RKO (cell line): ENCODE measurements at places on chromosomes 6 and 20.

- no peak for DNase-seq
These were observed 125.7 kb downstream of the ZMYND8 start for GRCh38 chr20:47230811-47231256.

GRCh38 chr6:108211671-108212070 lies 45.8 kb downstream of the NR2E1 start:
- DNase-seq: no peak

- no peak for DNase-seq
These were observed 202.6 kb downstream of the DTNBP1 start for GRCh38 chr6:15460110-15460727.

- no peak for DNase-seq
These were observed 40.8 kb upstream of the BMP5 start for GRCh38 chr6:55916188-55916587.

- DNase-seq: no peak
These were observed 10.9 kb downstream of the ARFGEF2 start for GRCh38 chr20:48932375-48932941.

DNA sequence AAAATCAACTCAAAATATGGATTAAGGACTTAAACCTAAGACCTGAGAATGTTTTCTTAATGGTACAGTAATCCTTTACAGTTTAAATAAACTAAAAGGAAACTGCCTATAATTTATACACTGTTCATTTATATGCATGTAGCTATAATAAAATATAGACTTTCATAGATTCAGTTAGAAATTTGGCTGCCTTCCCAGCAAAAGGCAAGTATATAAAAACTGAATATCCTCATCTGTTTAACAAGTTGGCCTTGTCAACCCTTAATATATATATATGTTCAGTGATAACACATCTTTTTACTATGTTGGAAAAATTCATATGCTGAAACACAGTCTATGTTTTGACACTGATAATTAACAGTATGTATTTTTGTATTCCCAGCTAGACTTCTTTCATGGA lies 123.1 kb downstream of the GRIK2 start:
- no peak for DNase-seq

GRCh38 chr6:72132851-72133250 lies 246.5 kb downstream of the RIMS1 start:
- DNase-seq: no peak

DNA sequence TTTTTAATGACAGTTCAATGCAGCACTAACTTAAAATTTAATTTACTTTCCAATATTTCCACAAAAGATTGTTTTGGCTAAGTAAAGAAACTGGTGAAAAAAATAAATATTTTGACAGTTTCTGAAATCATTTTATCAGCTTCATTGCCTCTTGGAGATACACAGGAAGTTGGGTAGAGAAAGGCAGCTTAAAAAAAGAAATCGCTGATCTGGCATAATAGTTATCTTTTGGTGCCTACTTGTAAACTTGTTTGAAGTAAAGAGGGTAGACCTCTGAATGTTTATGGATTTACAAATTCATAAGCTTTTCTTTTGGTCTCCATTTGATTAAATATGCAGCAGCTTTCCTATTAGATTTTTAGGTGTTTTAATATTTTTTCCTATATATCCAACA lies 103.4 kb downstream of the RTN4IP1 start:
- DNase-seq: no peak

DNA sequence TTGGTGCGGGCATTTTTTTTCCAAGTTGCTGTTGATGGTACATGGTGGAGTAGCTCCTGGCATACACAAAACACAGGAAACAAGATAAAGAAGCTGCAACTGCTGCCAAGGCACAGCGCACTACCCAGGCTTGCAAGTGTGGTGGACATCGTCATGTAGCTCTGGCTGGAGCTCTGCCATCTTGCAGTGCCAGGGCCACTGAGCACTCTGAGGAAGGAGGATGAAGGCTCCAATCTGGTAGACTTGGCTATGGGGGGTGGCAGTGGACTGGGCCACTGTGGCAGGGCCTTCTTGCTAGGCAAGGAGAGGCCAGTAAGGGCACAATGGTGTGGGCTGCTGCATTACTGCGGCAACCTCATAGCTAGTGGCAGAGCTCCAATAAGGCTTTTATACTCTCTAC lies 263.5 kb downstream of the CENPW start:
- DNase-seq: no peak

GRCh38 chr6:72418495-72418894 lies 203.4 kb upstream of the KCNQ5 start:
- no peak for DNase-seq

DNA sequence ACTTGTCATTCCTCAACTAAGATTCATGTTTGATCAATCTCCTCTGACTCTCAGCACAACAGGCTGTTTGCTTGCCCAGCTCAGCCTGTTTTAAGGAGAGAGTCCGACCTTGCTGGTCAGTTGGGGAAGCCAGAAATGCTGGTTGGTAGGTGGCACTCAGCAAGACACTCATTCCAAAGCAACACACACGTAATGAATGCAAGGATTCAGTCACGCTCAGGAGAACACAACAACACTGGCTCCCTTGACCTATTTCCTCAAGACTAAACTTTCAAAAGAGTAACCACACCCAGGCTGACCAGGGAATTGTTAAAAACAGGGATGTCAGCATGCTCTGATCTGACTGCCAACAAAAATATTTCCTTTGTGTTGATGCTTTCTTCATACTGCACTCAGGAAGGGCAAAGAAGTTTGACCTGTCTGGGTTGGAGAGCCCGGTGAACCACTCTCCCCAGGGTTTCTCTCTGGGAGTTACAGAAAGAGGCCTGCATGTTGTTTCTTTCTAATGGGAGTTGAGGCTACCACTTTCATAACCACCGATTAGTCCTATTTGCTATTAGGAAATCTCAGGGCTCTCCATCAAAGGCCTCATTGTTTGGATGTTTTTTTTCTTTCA lies 25.6 kb upstream of the PREP start:
- DNase-seq: no peak

DNA sequence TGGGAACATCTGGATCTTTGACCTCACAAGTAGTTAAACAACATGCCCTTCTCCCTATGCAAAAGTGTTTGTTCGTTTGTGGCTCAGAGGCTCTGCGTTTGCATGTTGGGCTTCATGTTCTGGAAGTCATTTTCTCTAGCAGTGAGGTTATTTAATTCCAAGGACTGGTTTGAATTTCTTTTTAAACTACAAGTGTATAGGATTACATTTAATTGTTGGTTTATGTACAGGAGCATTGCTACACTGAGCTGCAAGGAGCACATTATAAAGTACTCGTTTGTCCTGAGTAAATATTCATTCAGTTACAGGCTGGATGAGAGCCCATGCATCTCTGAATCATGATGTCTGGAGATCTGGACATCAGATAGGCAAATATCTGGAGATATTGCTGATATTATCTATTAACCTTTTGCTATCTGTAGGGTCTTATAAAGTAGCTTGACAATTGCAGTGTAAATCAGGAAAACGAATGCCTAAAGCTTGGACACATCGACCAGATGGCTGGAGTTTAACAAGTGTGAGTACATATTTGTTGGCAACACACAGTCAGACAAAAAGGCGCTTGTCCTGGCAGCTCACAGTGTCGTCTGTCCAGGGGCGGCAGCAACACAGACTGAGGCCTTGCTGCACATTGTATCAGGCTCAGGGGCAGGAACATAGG lies 84.6 kb downstream of the PDE7B start:
- no peak for DNase-seq

DNA sequence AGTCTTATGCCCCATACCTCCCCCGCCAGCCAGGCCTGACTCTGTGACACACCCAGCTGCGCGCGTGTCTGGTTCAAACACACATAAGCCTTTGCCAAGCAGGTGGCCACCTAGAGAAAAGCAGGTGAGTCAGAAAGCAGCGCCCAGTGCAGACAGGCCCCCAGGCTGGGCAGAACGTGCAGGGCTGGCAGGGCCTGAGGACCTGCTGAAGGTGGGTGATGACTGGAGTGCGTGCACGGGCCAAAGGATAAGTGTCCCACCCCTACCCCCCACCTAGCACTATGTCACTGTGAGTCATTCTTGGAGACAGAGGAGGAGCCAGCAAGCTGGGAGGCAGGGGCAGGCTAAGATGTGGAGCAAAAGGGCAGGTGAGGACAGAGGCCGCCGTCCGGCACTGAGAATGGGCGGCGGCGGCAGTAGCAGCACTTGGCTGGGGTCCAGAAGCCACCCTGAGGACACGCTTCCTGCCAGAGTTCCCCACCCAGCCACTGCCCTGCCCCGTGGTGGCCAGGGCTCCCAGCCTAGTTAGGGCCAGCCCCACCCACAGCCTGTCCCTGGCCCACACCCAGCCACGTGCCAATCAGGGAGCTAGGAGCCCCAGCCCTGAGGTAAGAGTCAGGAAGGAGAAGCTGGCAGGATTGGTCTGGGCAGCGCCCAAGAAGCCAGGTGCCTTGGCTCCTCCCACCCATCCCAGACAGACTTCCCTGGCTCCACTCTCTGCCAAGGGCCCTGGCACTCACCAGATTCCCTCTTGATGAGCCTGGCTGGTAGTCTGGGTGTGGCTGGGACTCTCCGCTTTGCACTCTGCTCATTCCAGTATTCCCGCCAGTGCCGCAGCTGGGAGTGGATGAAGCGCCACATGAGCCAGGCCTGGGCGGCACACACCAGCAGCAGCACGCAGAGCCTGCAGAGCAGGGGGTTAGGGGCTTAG lies 72.7 kb downstream of the TRAM2 start:
- DNase-seq: no peak

DNA sequence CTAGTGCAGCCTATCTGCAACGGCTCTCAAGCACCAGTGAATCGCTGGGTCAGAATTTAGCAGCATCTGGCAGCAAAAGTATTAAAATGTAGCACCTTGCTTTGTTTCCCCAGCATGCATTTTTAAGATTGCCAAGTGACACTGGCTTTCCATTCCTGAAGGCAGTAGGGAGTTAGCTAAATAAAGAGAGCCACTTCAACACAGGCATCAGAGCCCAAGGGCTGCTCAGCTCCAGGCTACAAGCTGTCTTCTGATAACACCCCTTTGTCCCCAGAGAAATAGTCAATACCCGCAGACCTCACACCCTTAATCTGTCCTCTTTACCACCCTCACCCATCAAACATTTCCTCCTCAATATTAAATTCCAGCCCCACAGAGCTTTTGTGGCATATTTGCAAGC lies 19.7 kb upstream of the MDFI start:
- no peak for DNase-seq

DNA sequence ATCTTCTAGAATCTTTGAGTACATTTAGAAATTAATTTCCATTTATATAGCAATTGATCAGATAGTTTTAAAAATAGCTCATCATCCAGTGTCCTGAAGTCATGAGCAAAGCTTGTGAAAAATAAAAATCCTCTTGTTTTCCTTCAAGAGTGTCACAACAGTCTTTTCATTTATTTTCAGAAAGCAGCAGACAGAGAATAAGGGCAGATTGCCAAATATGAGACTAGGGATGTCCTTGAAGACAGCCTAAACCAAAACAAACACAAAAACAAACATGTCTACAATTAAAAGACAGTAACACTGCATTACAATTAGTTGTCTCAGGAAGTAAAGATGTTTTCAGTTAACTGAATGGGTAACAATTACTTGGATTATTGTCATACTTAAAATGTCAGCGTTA lies 682.8 kb downstream of the TFAP2A start:
- DNase-seq: no peak

DNA sequence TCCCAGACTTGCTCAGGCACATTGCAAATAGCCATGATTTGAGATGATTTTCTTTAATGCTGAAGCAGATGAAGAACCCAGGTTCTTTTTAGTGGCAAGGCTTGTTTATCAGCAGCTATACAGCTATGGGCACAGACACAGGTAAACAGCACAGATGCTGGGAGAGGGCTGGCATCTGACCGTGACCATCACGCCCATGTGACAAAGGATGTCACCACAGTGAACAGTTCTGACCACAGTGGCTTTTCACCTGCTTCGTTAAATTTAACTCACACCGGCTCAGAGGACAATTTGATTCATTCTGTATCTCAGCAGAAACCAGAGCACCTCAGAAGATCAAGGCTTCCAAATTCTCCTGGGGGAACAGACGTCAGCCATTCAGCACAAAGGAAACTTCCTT lies 142.6 kb downstream of the CDH26 start:
- DNase-seq: no peak

- DNase-seq: no peak
These were observed 39.2 kb downstream of the FAM50B start for GRCh38 chr6:3888153-3888957.

GRCh38 chr6:43990627-43991619 lies 136.3 kb downstream of the MRPL14 start:
- no peak for DNase-seq

DNA sequence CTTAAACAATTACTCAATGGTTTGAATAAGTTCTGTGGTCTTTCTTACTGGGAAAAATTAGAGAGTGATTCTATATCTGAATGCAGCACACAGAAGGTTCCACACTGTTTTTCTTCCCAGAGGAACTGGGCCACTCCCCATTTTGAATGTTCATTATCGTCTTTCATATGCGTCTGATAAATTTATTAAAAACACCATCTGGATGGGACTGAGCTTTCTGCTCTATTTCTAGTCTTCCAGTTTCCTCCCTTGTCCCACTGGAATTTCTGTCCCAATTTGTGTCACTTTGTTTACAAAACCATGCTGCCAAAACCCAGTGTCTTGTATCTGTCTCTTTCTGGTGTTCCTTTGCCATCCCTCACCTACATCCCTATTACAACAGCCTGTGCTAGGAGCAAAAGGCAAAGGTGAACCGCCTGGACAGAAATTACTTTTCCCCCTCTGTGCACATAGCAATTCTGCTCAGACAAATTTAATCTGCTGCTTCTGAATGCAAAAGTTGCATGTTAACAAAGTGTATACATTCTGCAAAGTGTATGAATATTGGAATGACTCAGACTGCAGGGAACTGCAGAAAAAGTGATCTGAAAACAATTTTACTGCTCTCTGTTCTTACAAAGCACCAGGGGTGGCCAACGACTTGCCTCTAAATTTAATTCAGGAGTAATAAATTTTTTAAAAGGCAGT lies 333.6 kb downstream of the BTBD9 start:
- no peak for DNase-seq

DNA sequence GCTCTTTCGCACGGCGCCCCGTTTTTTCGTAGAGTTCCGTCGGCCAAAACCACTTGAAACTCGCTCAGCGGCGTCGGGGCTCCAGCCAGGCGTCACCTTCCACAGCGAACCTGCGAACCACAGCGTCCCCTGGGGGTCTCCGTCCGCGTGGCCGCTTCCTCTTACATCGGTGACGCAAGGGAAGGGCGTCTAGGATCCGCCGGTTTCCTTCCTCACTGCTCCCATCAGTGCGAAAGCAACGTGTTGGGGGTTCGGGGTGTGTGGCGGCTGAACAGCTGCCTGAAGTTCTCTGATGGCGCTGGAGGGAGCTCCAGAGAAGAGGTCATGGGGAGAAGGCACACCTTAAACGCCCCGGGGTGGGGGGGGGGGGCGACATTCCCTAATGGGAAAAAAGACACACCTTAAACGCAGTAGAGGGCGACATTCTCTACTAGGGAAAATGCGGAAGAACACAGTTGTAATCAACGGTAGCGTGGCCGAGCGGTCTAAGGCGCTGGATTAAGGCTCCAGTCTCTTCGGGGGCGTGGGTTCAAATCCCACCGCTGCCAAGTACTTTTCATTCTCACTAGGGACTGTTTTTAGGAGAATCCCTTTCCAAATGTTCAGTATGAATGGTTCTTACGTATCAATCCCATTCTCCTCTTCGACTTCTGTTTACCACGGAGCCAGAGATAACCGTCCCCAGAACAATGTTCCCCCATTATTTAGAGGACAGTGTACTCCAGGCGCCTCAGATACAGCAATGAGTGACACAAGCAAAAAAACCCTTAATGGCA lies 16.4 kb downstream of the ZNF311 start:
- no peak for DNase-seq

- DNase-seq: no peak
These were observed 1173.9 kb upstream of the CITED2 start for GRCh38 chr6:140548366-140548765.
